Left ventricle myocardium superior (tissue), 1 donor: ENCODE measurements at places on chromosomes 2 and 18.

DNA sequence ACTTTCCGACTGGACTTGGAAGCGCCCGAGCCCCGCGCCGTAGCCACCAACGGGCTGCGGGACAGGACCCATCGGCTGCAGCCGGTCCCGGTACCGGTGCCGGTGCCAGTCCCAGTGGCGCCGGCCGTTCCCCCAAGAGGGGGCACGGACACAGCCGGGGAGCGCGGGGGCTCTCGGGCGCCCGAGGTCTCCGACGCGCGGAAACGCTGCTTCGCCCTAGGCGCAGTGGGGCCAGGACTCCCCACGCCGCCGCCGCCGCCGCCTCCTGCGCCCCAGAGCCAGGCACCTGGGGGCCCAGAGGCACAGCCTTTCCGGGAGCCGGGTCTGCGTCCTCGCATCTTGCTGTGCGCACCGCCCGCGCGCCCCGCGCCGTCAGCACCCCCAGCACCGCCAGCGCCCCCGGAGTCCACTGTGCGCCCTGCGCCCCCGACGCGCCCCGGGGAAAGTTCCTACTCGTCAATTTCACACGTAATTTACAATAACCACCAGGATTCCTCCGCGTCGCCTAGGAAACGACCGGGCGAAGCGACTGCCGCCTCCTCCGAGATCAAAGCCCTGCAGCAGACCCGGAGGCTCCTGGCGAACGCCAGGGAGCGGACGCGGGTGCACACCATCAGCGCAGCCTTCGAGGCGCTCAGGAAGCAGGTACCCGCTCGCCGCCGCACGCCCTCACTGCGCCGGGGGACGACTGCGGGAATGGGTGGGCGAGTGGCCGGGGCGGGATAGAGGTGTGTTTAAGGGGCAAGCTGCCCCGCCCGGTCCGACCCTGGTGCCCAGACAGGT, 713 bp downstream of the ATOH8 start:
- DNase-seq, result peak; percentile 57

DNA sequence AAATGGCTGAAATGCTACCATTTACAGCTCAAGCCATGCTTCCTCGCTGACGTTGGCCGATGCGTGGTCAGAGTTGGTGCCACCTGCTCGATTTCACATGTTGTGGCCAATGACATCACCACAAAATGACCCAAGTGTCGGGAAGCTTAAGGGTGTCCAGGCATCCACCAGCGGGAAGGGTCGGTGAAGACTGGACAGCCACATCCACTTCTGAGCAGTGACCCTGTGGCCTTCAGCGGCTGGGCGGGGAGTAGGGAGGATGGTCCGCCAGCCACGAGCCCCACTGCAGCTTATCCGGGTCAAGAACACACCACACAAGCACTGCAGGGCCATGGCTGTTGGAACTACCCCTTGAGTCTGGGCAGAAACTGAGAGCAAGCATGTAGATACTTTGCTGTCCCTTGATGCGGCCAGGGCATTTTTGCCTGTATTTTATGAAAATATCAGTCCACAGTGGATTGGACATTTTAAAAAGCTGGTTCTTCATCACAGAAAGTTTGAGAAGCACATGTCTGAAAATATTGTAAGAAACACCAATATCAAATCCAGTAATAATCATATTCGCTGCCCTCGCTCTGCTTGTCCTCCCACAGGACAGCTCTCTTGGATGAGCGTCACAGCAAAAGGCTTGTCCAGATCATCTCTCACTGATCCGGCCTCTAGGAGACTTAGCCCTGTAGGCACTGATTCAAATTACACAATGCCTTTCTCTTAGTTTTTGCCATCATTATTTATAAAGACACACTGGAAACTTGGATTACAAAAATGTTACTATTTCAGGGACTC, 174.0 kb downstream of the TWIST2 start:
- peak; percentile 5 for DNase-seq

DNA sequence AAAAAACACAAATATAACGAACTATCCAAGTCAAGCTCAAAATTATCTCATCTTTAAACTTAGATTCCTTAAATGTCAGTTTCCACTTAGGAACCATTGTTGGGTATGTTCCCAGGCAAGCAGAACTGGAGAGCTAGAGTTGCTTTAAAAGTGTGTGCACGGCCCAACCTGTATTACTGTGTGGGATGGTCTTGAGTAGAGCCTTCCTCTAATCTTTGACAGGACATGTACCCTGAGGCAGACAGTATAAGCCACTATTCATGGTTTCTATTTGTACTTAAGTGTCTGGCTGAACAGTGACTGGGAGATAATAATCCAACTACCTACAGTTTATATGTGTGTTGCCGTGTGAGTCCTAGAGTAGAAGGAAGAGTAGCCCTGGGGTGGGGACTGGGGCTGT, 239.7 kb downstream of the GPD2 start:
- DNase-seq, result no peak

DNA sequence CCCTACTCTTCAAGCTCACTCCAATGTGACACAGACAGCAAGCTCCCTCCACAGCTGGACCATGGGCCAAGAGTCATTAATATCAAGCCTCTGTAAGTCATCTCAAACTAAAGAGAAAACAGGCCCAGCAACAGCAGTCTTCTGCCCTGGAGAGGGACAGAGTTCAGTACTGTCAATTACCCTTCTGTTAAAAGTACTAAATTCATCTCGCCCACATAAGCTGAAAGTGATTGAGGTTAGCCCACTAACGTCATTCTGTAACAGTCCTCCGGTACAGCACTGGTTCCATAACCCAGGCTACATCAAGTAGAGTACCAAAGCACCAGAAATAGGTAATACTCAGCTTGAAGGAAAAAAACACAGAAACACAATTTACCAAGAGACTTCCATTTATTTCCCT, 25.9 kb downstream of the THADA start:
- DNase-seq, result no peak

DNA sequence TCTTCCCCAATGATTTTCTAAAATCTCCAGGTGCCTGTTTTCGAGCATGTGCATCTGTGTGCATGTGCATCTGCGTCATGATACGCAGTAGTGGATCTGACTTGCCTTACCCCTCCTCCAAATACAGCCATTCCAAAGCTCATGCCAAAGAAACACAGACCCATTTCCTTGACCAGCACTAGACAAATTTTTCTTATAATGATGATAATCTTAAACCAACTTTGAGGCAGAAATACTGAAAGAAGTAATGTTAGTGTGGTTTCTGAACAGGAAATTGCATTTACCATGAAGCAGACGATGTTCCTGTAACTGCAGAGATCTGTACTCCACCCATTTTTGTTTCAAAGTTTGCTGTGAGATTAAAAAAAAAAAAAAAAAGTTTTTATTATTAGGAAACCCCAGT, 25.6 kb downstream of the CYTIP start:
- no peak for DNase-seq

DNA sequence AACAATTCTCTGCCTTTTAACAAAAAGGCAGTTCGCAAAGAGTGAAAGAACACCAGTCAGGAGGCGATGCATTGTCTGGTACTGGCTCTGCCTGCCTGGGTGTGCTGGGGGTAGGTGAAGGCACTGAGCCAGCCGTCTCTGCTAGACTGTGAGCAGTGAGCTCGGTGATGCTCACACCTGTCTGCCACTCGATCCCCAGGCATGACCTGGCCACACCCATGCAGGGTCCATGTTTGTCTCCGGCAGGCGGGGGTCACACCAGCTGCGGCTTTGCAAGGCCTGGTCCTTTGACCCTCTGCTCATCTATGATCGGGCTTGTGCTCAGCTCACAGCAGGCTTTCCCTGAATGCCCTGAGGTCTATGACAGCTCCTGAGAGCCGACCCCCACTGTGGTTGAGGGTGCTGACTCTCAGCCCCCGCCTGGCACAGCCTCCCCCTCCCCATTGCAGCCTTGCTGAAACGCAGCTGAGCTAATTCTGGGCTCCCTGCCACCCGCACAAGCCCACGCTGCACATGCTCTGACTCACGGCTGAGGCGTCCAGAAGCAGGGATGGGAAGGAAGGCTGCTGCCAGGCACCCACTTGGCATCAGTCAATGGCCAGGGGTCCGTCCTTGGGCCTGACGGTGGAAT, 23.7 kb downstream of the CRACDL start:
- DNase-seq, result peak; percentile 46

DNA sequence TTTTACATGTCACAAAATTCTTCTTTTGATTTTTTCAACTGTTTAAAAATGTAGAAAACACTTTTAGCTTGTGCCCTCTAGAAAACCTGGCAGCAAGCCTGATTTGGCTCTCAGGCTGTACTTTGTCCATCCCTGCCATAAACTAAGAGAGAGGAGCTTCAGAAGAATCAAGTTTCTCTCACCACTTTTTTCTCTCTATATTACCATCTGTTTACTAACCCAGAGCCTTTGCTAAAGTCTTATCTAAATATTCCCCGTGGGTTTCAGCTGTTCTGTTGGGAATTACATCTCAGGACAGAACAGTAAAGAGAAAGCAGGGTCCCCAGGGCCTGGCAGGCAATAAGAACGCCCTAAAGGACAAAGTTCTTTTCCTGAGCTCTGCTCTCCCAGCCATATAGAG, 409.1 kb upstream of the CRIM1 start:
- no peak for DNase-seq

GRCh38 chr18:48279312-48279711, 129.9 kb downstream of the ZBTB7C start:
- no peak for DNase-seq

DNA sequence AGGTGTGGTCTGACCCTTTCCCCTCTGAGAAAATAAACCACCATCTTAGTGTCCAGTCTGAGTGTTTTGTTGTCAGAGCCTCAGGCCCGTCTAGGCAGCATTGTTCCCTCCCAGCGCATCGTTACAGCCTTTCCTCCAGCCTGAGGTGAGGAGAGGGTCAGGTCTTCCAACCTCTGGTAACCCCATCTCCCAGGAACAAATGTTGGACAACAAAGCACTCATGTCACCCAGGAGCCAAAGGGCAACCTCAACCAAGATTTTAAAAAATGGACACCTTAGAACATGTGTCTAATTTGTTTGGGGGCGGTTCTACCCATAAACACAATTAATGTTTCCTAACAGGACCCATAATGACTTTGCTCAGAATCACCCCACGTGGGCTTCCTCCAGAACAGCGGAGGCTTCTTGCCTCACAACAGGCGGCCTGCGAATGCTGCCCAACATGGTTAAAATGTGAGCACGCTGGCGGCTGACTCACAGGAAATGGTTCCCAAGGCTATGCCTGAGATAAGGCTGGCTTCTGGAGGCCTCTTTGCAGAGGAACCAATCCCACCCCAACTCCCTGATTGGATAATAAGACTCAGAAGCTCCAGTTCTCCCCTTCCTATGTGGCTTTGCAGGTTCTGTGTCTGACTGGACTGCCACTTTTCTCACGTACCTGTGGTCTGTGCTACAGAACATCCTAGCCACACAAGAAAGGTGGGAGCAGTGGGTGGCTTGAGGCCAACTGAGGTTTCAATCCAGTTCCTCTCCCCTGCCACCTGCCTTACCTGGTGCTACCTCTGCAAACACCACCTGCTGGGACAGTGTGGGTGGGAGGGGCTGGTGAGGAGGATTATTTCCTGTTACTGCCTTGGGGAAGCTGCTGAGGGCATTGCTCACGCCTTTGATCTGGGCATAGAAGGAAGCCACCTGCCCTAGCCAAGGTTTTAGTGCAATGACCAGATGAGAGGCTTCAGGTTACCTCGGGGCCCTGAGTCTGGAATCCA, 108.8 kb downstream of the B3GNT2 start:
- peak; percentile 55 for DNase-seq

DNA sequence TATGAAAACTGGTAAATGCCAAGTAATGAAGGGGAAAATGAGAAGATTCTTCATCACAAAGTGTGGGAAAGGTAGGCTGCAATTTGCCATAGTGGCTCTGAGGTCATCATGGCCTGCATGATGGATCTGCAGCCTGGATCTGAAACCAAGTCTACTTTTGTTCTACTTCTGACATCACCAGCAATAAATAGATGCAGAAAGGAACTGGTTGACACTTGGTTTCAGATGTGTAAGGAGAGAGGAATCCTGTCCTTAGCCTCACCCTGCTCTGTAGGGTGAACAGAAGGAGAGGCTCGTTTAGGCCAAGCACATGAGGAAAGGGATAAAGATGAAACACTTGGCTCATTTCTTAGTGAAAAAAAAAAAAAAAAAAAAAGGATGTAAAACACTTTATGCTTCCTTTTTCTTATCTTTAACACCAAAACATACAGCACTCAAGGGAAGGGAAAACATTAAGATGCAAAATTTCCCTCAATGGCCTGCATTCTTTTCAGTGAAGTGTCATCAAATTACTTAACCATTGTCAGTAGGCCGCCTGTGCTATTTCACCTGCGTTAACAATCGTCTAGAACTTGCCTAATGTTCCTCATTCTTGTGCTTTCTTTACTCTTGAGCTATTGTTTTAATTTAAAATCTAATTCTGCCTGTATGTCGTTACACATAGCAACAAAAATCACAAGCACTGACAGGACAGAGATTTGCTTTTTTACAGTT, 3.9 kb downstream of the NEB start:
- DNase-seq, result no peak

DNA sequence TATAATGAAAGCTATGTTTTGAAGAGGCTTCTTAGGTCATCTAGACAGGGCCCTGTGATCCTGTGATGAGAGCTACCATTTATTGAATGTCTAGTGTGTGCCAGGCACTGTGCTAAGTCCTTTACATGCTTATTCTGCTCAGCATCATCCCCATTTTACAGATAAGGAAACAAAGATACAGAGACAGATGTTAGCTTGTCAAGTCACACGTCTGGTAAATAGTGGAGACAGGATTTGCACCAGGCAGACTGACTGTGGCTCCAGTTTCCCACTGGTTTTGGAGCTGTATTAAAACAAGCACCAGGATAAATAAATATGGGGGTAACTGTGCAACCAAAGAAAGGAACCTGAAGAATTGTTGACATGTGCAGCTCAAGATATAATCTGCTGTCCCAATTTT, 19.2 kb upstream of the EML6 start:
- DNase-seq, result no peak

DNA sequence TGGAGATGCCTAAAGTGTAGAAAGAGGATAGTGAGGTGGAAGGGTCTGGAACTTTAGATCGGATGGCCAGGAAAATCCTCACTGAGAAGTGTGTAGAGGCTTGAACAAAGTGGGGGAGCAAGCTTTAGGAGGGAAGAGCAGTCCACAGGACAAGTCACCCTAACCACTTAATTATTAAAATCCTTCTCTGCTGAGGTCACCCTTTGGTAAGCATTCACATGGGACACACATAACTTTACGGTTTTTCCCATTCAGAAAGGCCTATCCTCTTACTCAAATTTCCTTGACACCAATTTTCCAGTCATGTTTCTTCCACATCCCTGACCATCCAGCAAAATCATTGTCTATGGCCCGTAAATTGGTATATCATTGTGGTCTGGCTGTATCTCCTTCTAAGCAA, 31.0 kb upstream of the ZEB2 start:
- DNase-seq, result no peak

DNA sequence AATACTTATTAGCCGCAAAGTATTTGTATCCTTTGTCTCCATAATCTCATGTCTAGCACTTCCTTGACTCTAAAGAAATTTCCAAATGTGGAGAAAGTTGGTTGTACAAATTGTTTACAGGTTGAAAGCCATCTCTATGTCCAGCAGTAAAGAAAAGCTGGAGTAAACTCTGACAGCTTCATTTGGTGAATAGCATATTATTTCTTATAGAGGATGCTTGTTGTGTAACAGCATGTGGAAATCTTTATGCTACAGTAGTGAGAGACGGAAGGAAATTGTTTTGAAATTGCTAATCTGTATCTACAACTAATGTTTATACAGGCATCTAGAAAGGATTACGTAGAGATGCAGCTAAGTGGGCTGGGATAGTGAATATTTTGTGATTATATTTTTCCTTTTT, 78.5 kb downstream of the UGGT1 start:
- DNase-seq, result no peak

- no peak for DNase-seq
Observed at GRCh38 chr2:181546086-181546485, 88.9 kb downstream of the ITGA4 start.
